ENCODE measurements at places on chromosomes 16 and 17.

- no peak for DNase-seq
Measured at GRCh38 chr16:23907457-23907902, 71.7 kb downstream of the PRKCB start.

GRCh38 chr16:79869304-79870015 lies 268.9 kb upstream of the MAF start:
- no peak for DNase-seq

DNA sequence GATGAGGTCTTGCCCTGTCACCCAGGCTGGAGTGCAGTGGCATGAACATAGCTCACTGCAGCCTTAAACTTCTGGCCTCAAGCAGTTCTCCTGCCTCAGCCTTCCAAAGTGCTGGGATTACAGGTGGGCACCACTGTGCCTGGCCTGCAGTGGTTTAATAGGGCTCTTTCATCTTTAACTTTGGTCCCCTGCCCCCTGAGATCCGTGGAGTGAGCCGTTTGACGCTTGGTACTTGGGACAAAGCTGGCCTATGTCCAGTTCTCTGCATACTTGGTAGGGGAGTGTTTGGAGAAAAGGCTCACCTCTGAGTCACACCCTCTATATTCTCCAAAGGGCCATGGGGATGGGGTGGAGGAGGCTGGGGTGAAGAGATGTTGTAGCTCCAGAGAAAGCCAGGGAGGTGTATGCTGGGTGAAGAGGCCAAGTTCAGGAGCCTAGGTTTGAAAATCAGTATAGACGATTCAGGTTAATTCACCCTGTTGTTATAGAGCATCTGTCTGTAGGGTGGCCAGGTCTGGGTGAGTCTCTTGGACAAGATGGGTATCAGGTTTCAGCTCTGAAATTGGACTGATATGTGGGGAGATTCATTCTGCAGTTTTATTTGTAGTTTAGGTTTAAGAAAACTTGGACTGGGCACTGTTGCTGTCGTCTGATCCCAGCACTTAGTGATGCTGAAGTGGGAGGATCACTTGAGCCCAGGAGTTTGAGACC lies 17.6 kb downstream of the ABCC1 start:
- DNase-seq: no peak

DNA sequence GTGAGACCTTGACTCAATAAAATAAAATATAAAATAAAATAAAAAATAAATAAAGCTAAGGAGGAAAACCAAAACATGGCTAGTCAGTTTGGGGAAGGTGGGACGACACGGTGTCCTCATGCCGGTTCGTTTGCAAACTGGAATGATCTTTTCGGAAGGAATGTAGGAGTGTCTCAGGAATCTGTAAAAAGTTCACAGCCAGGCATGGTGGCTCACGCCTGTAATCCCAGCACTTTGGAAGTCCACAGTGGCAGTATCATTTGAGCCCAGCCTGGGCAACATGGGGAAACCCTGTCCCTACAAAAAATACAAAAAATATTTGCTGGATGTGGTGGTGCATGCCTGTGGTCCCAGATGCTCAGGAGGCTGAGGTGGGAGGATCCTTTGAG lies 14.7 kb upstream of the RPTOR start:
- DNase-seq: no peak

GRCh38 chr17:35287286-35287811 lies 44.5 kb downstream of the SLFN5 start:
- DNase-seq: no peak
